ENCODE measurements at places on chromosomes 7 and 10. TPM values are rescaled to one million over a fixed set of nuclear protein-coding genes. Genes with fewer than 3 reads are reported as not detected.
A peak's percentile ranks its signal among the peaks of the same experiment; 100 is the strongest.

CPA4 gene
- polyA plus RNA-seq = 0.04 TPM

DNA sequence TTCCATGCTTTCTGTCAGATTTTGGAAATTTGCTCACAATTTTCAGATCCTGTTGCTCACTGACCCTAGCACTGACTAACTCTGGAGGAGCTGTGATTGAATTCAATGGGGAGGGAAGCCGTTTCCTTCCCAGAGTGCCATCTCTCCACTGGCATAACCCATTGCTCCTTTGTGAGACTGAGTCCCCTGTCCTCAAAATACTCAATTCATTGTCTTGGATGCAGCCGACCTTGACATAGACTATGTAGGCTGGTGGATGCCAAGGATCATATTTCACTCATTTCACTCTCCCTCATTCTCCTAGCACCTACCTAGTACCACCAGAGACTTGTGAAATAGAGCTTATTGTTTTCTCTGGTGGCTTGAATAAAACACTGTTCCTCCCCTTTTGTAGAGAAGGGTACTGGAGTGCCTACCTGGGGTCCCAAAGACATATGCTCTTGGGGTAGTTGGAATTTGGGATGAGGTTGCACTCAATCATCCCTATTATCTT, 511.3 kb upstream of the ZMIZ1 start:
- no peak overlapping the region for H3K4me3 ChIP-seq
- H3K36me3 ChIP-seq = no peaks in the 10 kb centered on the region

GDF2 gene
- polyA plus RNA-seq = not detected

CREM gene
- polyA plus RNA-seq = 81.5 TPM

DNA sequence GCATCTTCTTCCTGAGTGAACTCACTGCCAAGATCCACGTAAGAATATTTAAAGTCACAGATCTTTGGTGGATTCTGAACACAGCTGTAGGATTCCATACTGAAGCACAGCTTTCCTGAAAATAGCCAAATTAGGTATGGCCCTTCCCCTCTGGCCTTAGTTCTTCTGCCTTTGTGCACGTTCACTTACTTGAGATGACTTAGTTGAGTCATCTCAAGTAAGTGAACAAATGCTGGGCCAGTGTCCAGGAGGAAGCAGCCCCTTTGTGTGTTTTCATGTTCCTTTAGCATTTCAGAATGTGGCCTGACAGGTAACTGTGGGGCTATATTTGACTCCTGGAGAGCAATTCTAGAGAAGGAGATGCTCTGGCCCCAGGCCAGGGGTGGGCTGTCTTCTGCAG, 51.5 kb downstream of the CCNY start:
- peak overlapping the region; percentile 51 for H3K27ac ChIP-seq
- no peak for DNase-seq
- peaks cover 73% of the 10 kb centered on the region for H3K4me1 ChIP-seq
- no peaks in the 10 kb centered on the region for H3K36me3 ChIP-seq
- no peaks in the 10 kb centered on the region for H3K27me3 ChIP-seq

RPEL1 gene
- polyA plus RNA-seq = 0.01 TPM

PLEKHS1 gene
- polyA plus RNA-seq = 0.01 TPM

GRCh38 chr7:121519548-121520521, 123.7 kb upstream of the FAM3C start:
- no peaks in the 10 kb centered on the region for H3K27me3 ChIP-seq
- no peak overlapping the region for H3K4me3 ChIP-seq
- H3K4me1 ChIP-seq = no peaks in the 10 kb centered on the region
- no peaks in the 10 kb centered on the region for H3K36me3 ChIP-seq

DNA sequence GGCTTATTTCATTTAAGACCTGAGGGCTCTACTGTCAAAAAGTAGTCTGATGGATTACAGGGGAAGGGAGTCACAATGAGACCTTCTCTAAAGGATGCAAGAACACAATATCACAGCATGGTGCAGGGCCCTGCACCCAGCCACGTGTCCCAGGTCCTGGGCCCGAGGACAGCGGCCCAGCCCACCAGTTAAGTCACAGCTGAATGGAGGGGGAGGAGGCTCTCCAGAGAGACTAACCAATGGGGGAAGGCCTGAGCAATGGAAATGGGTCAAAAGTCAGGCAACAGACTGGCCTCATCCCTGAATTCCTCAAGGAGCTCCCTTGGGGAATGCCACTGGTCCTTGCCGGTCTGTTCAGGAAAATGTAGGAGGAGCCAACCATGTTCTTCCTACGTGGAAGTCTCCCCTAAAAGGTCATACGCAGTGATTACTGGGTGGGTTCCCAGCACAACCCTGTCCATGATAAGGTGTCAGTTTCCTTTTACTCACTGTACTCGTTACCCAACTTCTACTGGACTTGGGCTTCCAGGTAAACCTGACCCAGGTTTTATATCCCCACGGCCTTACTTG, 28.3 kb downstream of the CCDC3 start:
- H3K36me3 ChIP-seq = no peaks in the 10 kb centered on the region
- no peak overlapping the region for H3K4me3 ChIP-seq
- DNase-seq = no peak
- no peaks in the 10 kb centered on the region for H3K27me3 ChIP-seq
- no peak overlapping the region for H3K27ac ChIP-seq
- H3K4me1 ChIP-seq = no peaks in the 10 kb centered on the region

- peaks cover 8% of the 10 kb centered on the region for H3K27me3 ChIP-seq
- H3K27ac ChIP-seq = no peak overlapping the region
- H3K4me3 ChIP-seq = no peak overlapping the region
- no peak for DNase-seq
- H3K4me1 ChIP-seq = no peaks in the 10 kb centered on the region
Measured at GRCh38 chr10:77319557-77319956, 318.1 kb downstream of the KCNMA1 start.

ANKRD30A gene
- polyA plus RNA-seq = not detected

DNA sequence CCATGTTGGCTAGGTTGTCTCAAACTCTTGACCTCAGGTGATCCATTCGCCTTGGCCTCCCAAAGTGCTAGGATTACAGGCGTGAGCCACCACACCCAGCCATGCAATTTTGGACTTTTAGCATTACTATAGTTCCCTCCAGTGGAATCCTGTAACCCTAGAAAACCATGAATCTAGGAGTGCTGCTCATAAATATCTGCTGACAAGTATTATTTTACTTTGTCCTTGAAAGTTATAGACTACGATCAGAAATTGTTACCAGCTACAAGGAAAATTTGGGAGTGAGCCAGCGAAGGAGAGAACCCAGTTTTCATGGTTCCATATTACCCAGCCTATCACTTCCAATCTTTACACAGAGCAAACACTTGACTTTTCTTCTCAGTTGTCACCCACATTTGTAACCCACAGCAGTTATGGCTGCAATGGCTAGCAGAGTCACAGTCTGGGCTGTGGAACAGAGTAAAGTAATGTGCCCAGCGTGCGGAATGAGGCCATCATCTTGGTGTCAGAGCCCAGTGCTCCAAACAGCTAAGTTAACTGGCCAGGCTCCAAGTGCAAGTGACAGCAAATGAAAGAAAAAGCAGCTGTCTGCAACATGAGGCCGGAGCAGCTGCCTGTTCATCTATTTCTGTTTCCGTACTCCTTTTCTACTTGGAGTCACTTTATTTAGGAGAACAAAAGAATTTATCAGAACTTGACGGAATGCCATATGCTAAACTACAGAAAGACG, 29.9 kb downstream of the ZC3HC1 start:
- H3K27ac ChIP-seq = peak overlapping the region; percentile 83
- DNase-seq = peak; percentile 18
- no peak overlapping the region for H3K4me3 ChIP-seq
- H3K36me3 ChIP-seq = peaks cover 100% of the 10 kb centered on the region
- H3K4me1 ChIP-seq = no peaks in the 10 kb centered on the region
- H3K27me3 ChIP-seq = no peaks in the 10 kb centered on the region

DNA sequence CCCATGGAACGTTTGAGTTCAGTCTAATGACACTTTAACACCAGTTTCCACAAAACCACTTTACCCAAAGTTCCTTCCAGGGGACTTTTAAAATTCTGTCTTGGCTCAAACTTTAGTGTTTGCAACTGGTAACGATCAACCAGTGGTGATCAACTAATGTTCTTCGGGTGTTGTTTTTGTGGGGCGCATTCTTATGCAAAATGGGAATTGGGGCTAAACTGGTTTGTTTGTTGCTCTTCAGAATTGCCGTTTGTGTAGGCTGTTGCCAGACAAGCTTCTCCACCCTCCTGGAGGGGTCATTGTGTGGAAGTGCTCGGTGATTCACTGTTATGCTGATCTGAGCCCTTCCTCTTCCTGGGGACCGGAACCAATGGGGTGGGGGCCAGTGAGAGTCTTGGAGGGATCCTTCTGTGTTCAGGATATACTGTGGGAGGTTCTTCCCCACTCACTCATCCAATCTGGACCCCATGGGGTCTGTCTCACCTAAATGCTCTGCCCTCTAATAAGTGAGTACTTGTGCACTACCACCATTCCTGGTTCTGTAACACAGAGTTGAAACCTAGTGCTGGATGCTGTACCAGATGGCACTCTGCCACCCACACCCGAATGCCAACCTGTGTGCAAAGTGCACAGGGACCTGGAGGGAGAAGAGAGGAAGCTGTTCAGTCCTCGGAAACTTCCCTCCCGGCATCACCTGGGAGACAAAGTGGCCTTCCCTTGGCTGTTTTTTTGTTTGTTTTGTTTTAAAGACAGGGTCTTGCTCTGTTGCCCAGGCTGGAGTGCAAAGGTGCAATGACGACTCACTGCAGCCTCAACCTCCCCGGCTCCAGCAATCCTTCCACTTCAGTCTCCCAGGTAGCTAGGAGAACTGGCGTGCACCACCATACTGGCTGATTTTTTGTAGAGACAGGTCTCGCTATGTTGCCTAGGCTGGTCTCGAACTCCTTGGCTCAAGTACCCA, 2.1 kb downstream of the NFE2L3 start:
- H3K4me3 ChIP-seq = no peak overlapping the region
- no peak for DNase-seq
- H3K27me3 ChIP-seq = peaks cover 31% of the 10 kb centered on the region
- H3K36me3 ChIP-seq = no peaks in the 10 kb centered on the region
- H3K27ac ChIP-seq = no peak overlapping the region
- H3K4me1 ChIP-seq = peaks cover 31% of the 10 kb centered on the region

All from heart right ventricle (tissue), 16 donors.